CD4-positive, alpha-beta T cell treated with Interleukin-10 for 1 hour (primary cell): ENCODE measurements at places on chromosomes 2 and 18.

- DNase-seq: no peak
Observed at GRCh38 chr2:150134223-150134857, 353.1 kb downstream of the RND3 start.

- DNase-seq: no peak
Observed at GRCh38 chr2:159192371-159192918, 94.1 kb downstream of the WDSUB1 start.

GRCh38 chr2:95071856-95072255 lies 46.3 kb downstream of the MAL start:
- no peak for DNase-seq

GRCh38 chr18:7373441-7373840 lies 142.6 kb downstream of the LRRC30 start:
- DNase-seq: no peak

DNA sequence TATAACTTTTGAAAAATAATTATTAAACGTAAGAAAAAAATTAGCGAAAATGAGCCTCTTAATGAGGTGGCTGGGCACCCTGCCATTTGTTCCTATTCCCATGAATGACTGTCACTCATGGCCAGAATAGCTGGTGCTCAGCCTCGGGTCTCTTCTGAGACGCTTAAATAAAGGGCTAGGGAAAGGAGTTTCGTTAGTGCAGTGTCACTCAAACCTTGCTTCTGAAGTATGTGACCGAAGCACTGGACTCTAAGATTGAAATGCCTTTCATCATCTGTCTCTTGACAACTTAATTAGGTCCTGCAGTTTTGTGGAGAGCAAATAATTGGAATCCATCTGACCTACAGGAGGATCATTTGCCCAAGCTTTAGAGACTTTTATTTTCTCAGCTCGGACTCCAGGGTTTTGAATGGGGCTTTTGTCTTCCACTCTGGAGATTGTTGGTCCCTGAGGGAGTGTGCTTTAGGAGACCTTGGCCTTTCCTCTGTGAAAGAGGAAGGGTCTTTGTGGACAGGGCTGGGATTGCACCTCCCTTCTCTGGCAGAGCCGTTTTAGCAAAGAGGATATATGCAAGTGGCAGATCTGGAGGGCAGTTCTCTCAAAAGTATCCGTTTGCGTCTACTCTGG lies 42.3 kb upstream of the FHOD3 start:
- no peak for DNase-seq

GRCh38 chr2:132915812-132916549 lies 246.0 kb upstream of the LYPD1 start:
- no peak for DNase-seq

DNA sequence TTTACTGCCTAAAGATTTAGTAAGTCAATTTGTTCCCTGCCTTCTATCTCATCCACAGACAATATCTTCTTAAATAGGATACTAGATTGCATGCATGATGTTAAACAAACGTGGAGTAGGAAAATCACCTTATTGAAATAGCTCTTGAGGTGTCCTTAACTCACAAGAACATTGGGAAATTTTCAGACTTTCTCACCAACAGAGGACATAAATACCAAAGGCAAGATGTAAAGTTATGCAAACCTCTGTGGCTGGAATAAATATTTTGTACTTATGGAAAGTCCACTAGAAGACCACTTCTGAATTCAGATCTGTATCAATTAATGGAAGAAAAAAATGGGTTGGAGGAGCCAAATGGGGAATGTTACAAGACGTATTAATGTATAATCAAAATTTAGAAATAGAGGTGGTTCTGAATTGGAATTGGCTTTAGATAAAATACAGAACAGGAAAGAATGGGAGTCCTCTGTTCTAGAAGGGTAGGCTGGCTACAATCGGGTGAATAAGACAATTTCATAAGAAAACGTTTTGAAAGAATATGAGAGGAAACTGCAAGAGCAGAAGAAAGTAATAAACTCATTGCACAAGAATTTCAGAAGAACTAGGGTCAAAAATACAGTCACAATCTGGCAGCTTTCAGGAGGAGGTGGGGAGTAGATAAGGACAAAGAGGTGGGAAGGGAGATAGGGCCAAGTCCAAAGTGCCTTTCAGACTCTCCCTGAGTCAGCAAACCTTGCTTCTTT lies 69.3 kb upstream of the FN1 start:
- DNase-seq: no peak

GRCh38 chr18:48798334-48799245 lies 152.2 kb downstream of the SMAD7 start:
- DNase-seq: no peak

- DNase-seq: no peak
Observed at GRCh38 chr2:161068670-161069069, 91.6 kb upstream of the TANK start.

DNA sequence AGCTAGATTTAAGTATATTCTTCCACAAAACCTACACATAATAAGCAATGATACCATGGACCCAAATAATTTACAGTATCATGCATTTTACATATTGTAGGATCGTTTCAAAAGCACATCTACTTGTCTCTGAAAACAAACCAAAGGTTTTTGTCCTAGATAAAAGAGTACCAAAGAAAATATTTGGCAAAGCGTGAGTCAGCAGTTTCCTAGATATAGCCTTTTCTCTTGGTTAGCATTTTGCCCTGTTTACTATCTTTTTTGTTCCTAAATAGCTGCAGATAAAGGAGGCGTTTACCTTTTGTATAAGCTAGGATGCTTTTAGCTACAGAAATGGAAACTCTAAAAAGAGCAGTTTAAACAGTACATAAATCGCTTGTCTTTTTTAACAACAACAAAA lies 305.8 kb upstream of the GULP1 start:
- DNase-seq: no peak

GRCh38 chr2:225400546-225401400 lies 1.3 kb downstream of the NYAP2 start:
- DNase-seq: no peak

DNA sequence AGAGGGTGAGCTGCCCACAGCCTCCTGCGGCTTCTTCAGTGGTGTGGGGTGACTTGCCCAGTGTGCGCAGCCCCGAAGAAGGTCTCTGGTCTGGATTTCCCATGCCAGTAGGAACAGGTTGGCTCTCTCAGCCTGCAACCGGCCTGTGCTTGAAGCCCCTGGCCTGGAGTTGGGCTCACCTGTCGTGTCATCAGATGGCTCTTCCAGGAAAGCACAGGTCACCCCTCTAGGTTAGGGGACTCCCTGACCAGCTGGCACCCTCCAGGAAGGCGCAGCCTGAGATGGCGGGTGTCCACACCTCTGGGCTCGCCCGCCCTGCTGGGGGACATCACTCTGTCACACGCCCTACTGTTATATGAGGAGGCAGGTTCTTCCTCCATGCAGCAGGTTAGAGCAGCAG lies 179.8 kb downstream of the SEPTIN10 start:
- no peak for DNase-seq
